Activated B cell treated with CpG ODN at 0.5 μM for 24 hours (primary cell): ENCODE measurements at places on chromosomes 6 and 20. TPM values are rescaled to one million over a fixed set of nuclear protein-coding genes. Genes with fewer than 3 reads are reported as not detected.

DNA sequence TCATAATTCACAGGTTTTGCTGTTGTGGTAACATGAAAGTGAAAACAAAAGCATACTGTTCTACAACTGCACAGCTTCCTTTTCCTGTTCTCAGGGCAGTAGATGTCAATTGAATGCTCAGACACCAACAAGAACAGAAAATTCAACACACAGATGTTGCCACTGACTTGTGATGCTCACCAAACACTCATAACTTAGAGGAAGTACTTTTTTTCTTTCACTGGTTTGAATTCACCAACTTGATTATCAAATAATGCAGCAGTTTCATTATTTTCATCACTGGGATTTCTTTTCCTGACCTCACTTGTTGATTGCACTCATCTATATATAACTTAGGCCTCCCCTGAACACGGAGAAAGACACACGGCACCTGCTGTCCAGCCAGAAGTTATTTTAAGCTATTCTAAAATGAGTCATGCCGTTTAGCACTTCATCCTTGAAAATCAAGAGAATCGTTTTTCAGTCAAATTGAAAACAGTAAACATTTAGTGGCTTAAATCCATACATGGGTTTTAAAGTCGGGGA lies 949 bp downstream of the TXLNB start:
- H3K4me3 ChIP-seq = peak overlapping the region; percentile 76
- peaks cover 21% of the 10 kb centered on the region for H3K36me3 ChIP-seq

TREM2 gene
- not detected in 2 replicates for total RNA-seq

BFSP1 gene
- 0.10 TPM in 1 of 2 replicates, not detected in the other for total RNA-seq

DNA sequence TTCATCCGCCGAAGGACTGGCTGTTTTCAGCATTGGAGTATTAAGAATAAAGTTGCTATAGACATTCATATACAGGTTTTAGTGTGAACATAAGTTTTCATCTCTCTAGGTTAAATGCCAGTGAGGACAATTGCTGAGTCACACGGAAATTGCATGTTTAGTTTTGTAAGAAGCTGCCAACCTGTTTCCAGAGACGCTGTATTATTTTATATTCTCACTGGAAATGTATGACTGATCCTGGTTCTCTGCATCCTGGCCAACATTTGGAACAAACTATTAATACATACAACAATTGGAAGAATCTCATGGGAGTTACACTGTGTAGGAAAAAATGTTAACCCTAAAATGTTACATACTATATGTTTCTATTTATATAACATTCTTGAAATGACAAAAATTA lies 16.7 kb upstream of the TGM6 start:
- DNase-seq = no peak
- H3K27ac ChIP-seq = no peak overlapping the region
- peaks cover 3% of the 10 kb centered on the region for H3K36me3 ChIP-seq
- H3K4me1 ChIP-seq = no peaks in the 10 kb centered on the region
- no peak overlapping the region for H3K4me3 ChIP-seq

RBCK1 gene
- 92.7 and 100 TPM in 2 replicates for total RNA-seq

FAXC gene
- not detected in 2 replicates for total RNA-seq

DNA sequence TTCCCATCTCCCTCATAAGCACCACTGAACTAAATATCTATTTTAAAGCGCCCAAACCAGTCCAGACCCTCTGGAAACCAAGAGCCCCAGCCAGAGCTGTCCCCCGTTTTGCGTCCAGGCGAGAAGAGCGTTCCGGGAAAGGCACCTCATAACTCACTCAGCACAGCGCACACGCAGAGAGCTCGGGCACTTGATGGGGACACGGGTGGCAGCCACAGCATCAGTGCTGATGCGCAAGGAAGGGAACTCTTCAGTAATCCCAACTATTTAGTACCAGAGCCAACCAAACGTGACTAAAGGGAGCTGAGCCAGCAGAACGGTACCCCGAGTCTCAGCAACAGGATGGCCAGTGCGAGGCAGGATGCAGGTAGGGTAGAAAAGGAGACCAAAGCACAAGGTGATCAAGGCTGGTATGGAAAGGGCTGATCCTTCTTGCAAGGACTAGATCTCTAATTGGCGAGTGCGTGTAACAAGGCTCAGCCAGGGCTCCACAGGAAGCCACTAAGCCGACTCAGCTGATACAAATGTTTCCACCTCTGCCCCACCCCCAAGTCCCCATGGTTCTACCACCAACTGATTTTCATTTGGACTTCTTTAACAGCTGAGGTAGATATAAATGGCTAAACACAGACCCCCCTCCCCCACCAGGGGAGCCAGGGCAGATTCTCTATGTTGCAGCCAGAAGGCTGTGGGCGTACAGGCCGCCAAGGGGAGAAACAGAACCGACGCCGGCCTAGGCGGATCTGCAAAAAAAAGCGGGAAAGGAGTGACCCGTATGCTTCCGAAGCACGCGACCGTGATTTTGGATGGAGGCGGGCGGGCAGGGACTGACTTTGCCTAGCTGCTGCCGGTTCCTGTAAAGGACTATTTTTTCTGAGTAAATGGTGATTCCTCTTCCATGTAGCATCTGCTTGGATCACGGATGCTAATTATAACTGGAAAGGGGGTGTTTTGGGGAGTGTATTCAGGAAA lies 183.5 kb upstream of the COL21A1 start:
- no peak overlapping the region for H3K27ac ChIP-seq
- no peaks in the 10 kb centered on the region for H3K4me1 ChIP-seq
- DNase-seq = no peak
